Stimulated activated CD8-positive, alpha-beta memory T cell treated with anti-CD3 and anti-CD28 coated beads, Interleukin-15, amount 100 ng/mL, for 48 hours (primary cell): ENCODE measurements at places on chromosomes 13 and 19.

- DNase-seq, result no peak
These were observed 1.0 kb downstream of the TUBB4A start for GRCh38 chr19:6500837-6501739.

- DNase-seq, result no peak
These were observed 47.5 kb upstream of the ZNF43 start for GRCh38 chr19:21883516-21883915.

DNA sequence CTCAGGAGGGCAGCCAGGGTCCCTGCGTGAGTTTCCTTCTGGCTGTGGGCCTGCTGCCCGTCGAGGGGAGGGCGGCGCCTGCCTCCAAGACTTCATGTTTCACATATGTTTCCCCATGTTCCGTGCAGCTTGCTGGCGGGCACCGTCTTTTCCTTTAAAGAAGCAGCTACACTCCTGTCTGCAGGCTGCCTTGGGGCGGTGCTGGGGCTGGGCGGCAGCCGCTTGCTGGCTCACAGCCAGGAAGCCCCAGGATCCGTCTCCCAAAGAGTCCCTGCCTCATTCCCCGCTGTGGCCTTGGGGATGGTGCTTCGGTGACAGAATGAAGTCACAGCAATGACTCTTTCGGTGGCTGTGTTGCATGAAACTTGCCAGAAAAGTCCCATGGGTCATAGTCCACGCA lies 24.9 kb downstream of the PIAS4 start:
- no peak for DNase-seq

- DNase-seq, result no peak
These were observed 216.9 kb downstream of the DNAJC15 start for GRCh38 chr13:43240278-43240677.

DNA sequence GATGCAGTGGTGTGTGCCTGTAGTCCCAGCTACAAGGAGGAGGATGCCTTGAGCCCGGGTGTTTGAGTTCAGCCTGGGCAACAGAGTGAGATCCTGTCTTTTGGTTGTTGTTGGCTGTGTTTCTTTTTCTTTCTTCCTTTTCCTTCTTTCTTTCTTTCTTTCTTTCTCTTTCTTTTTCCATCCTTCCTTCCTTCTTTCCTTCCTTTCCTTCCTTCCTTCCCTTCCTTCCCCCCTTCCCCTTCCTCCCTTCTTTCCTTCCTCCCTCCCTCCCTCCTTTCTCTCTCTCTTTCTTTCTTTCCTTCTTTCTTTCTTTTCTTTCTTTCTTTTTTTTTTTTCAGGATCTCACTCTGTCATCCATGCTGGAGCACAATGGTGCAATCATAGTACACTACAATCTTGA lies 46.5 kb upstream of the SIN3B start:
- no peak for DNase-seq

GRCh38 chr13:107348471-107348870 lies 780.5 kb upstream of the ARGLU1 start:
- no peak for DNase-seq

- DNase-seq, result no peak
These were observed 98.4 kb upstream of the KLHL1 start for GRCh38 chr13:70206671-70207070.

GRCh38 chr19:8688930-8689329 lies 9.7 kb downstream of the ACTL9 start:
- DNase-seq, result no peak

GRCh38 chr13:60924856-60925255 lies 490.8 kb downstream of the PCDH20 start:
- DNase-seq, result no peak

- no peak for DNase-seq
These were observed 10.2 kb downstream of the N4BP2L2 start for GRCh38 chr13:32528358-32528757.

GRCh38 chr19:2962018-2962670 lies 15.2 kb upstream of the TLE6 start:
- no peak for DNase-seq

GRCh38 chr19:55036058-55036457 lies 2.0 kb downstream of the GP6 start:
- no peak for DNase-seq

- DNase-seq, result no peak
These were observed 12.6 kb upstream of the LILRB4 start for GRCh38 chr19:54650108-54650655.

GRCh38 chr13:98295371-98295770 lies 118.3 kb upstream of the RNF113B start:
- no peak for DNase-seq

DNA sequence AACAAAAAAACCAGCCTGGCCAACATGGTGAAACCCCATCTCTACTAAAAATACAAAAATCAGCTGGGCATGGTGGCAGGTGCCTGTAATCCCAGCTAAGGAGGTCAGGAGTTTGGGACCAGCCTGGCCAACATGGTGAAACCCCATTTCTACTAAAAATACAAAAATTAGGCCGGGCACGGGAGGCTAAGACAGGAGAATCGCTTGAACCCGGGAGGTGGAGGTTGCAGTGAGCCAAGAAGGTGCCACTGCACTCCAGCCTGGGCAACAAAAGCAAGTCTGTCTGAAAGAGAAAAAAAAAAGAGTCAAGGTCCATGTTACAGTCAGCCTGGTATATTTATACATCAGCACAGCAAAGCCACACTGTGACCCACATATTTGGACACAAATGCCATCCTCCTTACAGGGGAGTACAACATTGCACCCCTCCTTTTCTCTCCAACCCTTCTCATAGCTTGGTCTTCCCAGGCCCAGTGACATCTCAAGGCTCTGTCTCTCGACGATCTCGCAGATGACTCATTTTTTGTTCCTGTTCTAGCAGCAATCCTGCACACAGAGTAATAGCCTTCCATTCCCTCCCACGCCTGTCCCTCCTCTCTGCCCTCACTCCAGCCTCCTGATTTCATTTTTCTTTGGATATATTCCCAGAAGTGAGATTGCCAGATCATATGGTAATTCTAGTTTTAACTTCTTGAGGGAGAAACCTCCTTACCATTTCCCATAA lies 21.0 kb upstream of the DPP9 start:
- no peak for DNase-seq
